ENCODE measurements at places on chromosomes 1 and 21.

DNA sequence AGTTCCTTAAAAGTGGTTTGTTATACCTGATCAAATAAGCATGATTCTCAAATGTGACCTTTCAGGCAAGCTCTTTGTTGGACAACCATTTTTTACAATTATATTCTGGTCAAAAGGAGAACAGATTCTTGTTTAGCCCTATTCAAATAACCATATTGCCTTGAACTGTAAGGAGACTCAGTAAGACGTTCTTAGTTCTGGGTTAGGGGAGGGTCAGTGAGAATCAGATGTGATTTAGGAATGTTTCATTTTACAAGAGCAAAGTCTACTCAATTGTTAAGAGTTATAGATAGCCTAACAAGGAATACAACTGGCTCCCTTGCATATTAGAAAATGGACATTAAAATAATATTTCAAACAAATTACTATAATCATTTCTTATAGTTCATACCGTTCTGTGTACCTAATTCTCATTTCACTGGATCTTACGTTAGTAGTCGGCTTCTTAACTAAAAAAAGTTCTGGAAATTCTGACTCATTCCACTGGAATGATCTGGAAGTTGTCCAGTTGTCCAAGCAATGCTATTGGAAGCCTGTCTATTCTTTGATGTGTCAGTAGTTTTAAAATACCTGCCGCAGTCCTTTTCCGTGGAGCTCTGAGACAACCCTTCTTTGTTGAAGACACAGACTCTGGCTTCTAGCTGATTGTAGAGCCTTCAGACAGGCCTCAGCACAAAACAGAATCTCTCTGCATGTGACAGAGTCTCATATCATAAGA is 88.8 kb downstream of the MAST2 start:
- no peak for DNase-seq

DNA sequence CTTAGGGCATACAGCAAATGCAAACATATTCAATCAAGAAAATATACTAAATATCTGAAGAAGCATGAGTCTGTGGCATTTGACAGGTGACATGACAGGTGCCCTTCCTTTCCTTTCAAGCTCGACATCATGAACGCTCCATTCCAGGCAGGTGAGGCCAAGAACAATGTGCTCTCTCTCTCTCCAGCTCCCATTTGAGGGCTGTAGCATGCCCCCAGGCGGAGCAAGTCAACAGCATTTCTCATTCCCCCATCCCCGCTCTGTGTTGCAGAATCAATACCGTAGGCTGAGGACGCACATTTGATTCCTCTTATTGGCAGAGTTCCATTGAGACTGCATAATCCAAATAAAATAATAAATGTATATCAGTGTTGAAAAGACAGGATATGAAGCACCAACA is 24.6 kb upstream of the PLPPR4 start:
- DNase-seq: no peak

GRCh38 chr1:27590917-27591508 is 12.9 kb downstream of the AHDC1 start:
- DNase-seq: no peak

- no peak for DNase-seq
Measured at GRCh38 chr1:39293375-39294070, 89.0 kb downstream of the MACF1 start.

DNA sequence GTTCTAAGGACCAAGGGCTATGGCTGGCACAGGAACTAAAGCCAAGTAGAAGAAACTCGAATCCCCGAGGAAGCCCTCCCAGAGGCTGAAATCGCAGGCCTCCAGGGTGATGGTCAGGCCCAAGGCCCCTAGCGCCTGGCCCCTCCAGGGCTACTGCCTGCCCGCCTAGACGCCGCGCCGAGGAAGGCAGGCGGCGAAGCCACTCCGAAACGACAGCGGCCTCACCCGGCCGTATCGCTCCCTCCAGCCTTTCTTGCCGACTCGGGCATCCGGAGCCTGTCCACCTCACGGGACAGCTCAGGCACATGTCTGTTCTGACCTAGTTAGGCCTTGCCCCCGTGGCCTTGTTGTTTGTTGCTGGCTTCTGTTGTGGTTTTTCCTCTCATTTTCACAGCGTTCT is 9.7 kb upstream of the LHX8 start:
- no peak for DNase-seq

DNA sequence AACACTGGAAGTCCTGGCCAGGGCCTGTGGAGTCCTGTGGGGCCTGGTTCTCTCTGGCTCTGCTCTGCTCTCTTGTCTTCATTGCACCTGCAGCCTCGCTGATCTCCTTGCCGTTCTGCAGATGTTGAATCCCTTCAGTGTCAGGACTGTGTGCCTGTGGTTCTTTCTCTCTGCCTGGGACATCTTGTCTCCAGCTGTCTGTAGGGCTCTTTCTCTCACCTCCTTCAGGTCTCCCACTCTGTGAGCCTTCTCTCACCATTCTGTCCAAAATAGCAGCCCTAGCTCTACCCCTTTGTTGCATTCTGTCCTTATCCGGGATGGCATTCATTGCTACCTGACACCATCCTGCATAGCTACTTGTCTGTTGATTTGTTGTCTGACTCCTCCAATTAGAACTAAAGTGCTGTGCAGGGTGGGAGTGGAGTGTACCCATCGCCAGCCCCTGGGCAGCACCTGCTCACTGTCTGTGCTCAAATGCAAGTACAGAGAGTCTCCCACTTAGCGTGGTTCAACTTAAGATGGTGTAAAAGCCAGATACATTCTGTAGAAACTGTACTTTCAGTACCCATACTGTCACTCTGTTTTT is 8.9 kb downstream of the PGBD2 start:
- no peak for DNase-seq

GRCh38 chr21:44836666-44837471 is 19.0 kb upstream of the SUMO3 start:
- no peak for DNase-seq

GRCh38 chr1:90319918-90320317 is 325.0 kb downstream of the ZNF326 start:
- no peak for DNase-seq

- DNase-seq: no peak
Measured at GRCh38 chr21:32794644-32795079, 23.1 kb upstream of the PAXBP1 start.
